ENCODE measurements at places on chromosomes 7 and 10.
A peak's percentile ranks its signal among the peaks of the same experiment; 100 is the strongest.

GRCh38 chr10:123855008-123855684, 36.5 kb downstream of the CPXM2 start:
- no peak for DNase-seq

DNA sequence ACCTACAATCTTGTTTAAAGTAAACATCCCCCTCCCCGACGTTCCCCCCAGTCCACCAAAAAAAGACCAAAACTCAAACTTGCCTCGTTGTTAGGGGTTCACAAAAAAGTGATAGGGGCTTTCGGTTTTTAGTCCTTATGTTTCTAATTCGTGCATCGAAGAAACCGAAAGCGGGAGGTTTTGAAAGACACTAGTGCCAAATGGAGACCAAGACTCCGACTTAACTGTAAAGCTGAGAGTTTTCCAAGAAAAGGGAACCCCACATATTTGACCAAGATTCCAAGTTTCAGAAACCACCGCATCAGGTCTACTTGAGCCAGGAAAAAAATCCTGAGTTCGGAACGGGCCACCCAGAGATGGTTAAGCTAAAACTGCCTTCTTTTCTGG, 534 bp downstream of the PSMA2 start:
- DNase-seq = peak; percentile 49

DNA sequence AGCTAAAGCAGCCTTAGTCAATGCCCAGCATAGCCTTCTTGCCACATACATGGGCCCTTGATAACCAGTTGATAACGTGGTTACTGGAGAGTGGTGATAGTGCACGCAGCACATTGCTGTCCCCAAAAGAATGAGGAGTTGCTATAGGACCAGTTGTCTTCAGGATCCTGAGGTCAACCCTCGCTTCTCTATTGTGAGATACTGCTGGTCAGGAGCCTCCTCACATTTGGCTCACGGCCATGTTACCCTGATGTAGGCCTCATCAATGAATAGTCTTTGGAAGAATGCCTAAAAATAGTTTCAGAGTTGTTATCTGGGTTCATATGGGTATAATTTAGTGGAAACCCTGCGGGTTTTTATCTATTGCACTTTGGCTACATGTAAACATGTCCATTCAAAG, 230.7 kb downstream of the VTI1A start:
- peak; percentile 94 for DNase-seq

- no peak for DNase-seq
Observed at GRCh38 chr10:31158011-31158658, 126.5 kb upstream of the ZNF438 start.

GRCh38 chr10:11667756-11668155, 56.3 kb upstream of the USP6NL start:
- DNase-seq = no peak

DNA sequence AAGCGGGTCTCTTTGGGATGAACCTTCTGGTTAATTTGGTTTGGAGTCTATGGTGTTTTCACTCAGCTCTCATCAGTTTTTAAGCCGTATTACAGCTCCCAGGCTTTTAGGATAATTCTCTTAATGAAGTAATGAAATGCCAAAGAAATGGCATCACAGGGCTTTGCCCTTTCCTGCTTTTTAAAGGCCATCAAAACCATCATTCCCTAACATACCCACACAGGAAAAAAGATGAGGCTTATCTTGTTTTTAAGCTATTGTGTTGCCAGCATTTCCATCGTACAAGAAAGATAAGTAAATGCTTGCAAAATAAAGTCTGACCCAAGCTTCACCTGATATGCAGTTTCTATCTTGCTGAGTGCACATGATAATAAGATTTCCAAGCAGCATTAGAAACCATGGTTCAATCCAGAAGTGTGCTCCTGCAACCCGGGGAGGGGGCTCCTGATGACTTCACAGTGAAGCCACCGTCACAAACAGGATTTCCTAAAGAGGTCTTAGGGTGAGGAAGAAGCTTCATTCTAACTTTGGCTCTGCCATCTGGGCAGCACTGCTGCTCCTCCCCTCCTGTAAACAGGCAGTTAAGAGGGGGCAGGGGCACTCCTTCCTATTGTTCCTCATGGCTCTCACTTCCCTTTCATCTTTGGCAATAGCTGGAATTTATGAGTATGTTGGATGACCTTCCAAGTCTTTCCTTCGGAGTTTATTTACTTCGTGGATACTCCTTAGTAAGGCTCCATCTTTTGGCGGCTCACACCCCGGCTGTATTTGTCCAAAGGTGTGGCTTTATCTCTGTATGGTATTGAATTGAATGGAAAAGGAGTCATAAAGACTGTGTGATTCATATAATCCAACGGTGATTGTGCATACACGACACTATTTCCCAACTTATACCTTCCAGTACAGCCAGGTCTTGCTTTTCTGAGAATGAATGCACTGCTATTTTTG, 55.2 kb upstream of the FAM133B start:
- peak; percentile 97 for DNase-seq

- DNase-seq = no peak
Observed at GRCh38 chr7:158124671-158125079, 462.9 kb downstream of the PTPRN2 start.

- no peak for DNase-seq
Observed at GRCh38 chr10:129660569-129660968, 193.5 kb downstream of the MGMT start.
